ENCODE measurements at places on chromosomes 11 and 22.

DNA sequence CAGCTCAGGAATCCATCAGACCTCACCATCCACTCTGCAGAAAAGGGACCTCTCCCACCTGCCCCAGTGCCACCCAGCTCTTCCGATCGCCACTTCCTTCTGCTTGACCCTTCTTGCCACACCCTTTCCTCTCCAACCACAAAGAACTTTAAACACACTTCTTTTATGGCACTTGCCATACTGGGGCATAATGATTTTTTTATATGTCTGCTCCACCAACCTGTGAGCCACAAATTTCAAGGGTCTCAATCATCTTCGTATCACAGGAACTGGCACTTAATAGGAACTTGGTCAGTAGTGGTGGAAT is 11.7 kb upstream of the MYH9 start:
- DNase-seq, result no peak

- no peak for DNase-seq
These were observed 612 bp downstream of the GTSE1 start for GRCh38 chr22:46297151-46297812.

DNA sequence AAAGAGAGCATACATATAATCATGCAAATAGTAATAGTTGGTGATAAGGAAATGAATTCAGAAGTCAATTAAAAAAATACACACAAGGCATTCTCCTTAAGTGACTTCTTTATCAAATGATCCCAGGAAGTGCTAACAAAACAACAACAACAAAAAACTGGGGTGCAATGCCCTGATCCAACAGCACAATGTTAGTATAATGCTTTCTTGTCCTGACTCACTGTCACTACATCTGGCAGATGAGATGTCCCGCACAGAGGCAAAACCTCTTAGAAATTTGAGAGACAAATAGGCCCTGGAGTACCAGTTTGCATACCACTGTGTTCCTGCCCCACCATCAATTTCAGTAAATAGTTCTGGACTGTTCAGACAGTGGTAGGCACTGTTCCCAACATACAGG is 11.0 kb upstream of the AMBRA1 start:
- DNase-seq, result no peak

- DNase-seq, result no peak
These were observed 13.1 kb downstream of the ADM start for GRCh38 chr11:10317776-10318526.

DNA sequence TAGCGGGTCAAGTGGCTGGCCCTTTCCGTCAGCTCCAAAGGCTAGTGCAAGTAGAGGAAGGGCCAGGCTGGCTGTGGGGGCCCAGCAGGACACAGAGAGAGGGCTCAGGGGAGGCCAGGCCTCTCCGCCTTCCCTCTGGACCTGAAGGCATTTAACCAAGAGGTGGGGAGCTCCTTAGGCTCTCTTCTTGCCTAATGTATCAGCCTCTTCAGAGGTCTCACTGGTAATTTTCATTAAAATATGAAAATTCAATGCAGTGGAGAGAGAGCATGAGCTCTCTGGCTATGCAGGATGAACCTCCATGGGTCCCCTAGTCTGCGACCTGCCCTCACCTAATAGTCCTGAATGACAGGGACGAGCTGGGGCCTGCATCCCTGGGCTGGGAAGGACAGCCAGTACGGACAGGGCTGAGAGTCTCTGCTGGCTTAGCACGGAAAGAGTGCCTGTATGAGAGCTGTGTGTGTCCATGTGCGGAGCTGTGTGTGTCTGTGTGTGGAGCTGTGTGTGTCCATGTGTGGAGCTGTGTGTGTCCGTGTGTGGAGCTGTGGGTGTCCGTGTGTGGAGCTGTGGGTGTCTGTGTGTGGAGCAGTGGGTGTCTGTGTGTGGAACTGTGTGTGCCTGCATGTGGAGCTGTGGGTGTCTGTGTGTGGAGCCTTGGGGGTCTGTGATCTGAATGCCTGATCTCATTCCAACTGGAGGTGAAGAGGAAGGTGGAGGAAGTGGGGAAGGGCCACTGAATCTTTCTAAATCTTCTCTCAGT is 2.4 kb downstream of the ALX4 start:
- no peak for DNase-seq

- no peak for DNase-seq
These were observed 227.5 kb upstream of the NARS2 start for GRCh38 chr11:78802058-78802761.

GRCh38 chr11:90309693-90310092 is 86.8 kb upstream of the CHORDC1 start:
- no peak for DNase-seq

GRCh38 chr22:23070418-23071229 is at the start of gene GNAZ:
Gene GNAZ (plus strand): TSS chr22:23070519. CDS start chr22:23095696, 25,177 bp downstream.
- DNase-seq, result no peak

- no peak for DNase-seq
These were observed 71.8 kb downstream of the XRRA1 start for GRCh38 chr11:74877132-74877531.

DNA sequence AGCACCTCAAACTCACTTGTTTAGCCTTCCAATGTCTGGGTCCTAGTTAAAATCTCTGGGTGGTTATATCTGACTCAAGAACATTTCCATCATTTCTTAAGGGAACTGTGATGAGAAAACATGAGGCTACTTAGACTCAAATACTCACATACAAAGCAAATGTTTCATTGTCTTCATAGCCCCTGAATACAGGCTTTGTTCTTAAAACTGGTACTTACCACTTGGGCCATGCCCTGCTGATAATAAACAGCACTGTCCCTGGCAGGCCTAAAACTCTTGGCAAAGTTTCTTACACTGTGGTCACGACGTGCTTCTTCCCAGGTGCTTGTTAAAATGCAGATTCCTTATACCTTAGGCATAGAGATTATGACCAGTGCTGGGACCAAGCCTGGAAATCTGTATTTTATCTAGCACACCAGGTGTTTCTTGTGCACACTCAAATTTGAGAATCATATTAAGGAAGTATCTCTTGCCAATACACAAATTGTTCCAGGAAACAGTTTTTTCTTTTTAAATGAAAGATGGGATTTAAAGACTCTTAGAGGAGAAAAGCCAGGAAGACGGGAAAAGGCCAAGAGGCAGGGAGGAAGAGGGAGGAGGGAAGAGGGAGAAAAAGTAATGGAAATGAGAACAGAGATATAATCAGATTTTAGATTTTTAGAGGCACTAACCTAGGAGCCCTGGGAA is 287.9 kb upstream of the MPPED2 start:
- DNase-seq, result no peak

DNA sequence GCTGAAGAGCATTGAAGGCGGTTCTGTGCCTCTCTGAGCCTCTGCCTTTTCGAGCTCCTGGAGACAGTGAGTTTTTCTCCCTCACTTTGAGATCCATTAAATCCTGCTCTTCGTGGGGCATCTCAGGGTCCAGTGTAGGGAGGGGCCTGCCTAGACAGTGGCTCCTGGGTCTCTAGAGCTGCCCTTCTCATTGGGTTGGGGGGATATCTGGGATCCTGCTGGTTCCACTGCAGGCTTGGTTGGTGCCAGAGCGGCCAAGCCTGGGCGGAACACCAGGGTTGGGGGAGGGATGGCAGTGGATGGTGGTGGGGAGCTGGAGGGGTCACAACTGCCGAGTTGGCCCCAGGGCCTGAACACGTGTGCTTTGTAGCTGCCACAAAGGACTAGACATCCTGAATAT is 52.2 kb upstream of the CARS1 start:
- DNase-seq, result no peak

DNA sequence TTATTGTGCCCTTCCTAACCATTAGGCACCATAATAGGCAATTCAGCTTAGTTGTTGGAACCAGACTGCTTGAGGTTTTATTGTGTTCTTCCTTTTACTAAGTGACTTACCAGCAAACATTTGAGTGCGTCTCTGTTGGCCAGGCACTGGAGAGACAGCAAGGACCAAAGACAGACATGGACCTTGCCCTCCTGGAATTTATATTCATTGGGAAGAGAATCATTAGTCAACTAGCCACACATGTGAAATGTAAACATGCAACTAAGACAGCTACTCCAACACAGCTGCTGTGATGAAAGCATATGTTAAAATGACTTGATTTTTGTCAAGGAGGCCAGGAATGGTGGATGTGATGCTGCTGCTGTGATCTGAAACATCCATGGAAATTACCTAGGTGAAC is 106.4 kb downstream of the TRAF6 start:
- no peak for DNase-seq

DNA sequence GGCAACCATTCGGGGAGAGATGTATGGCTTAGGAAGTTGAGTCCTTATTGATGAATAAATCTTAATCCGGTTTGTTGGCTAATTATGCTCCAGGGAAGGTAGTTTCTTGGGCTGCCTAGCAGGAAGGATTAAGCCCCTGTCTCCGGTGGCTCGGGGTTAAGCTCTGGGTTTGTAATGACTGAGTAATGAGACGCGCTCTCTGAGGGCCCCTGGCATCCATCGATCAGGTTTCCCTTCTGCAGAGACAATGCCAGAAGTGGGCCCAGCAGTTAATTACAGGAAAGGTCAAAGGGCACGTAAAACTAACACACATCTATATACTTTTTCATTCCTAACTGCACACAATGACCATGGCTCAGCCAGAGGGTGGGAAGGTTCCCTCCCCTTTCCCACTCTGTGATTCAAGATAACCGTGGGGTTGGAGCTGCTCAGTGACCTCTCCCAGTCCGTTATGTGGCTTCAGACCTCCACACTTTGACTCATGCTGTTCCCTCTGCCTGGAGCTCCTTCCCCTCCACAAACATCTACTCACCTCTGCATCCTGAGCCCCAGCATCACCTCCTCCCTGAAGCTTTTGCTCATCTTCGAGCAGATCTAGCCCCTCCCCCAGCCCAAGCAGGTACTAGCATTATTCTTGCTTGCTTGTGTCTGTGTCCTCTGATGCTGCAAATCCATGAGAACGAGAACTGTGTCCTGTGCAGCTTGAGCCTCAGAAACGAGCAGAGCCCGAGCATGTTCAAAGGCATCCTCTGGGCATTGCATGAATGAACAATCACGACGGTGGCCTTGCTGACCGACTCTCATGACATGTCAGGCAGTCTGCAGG is 16.6 kb downstream of the SCUBE1 start:
- no peak for DNase-seq

GRCh38 chr22:23138584-23139435 is 3.0 kb downstream of the RSPH14 start:
- no peak for DNase-seq

GRCh38 chr11:93279851-93280347 is 50.6 kb upstream of the DEUP1 start:
- DNase-seq, result no peak

DNA sequence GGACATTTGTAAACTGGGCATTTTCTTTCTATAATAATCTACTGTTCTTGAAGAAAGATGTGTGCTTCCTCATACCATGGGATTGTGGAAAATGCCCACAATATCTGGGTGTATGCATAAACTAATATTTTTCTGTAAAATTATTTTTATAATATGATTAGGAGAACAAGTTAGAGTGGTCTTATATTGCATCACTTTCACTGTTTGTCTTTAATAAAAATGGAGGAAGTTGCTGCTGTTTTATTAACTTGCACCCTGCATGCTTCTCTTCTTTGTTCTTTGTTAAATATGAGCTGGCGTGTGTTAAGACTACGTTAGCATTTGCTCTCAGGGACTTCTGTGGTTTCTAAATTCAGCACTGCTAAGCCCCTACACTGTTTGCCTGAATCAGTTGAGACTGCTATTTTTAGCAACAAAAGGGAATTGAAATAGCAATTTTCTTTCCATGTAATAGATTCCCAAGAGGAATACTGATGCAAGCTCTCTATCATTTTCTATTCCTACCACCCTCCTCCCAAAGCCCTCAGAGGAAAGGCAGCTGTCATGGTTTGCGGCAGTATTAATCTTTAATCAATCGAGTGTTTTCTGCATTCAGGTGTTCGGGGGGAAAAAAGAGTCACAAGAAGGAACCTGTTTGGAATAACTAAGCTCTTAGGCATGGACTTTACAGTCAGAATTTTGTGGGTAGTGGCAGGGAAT is 56.1 kb downstream of the HSD17B12 start:
- DNase-seq, result no peak

DNA sequence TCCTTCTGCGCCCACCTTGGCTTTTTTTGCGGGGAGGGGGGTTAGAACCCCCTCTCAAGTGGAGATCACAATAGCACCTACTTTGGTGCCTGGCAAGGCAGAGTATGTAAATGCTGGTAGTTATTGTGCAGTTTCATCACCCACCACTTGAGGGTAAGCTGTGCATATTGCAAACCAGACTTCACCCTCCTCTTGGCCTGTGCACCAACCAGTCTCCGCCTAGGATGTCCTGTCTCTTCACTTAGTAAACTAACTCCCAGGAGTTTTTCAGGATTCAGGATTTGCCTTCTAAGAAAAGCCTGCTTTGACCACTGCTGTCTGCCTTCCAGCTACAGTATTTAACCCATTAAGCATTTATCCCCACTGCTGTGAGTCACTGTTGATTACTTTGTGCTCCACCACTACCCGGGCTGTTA is 2.0 kb upstream of the UBXN1 start:
- DNase-seq, result no peak

GRCh38 chr11:65503368-65503948 is 4.6 kb downstream of the MALAT1 start:
- DNase-seq, result no peak

DNA sequence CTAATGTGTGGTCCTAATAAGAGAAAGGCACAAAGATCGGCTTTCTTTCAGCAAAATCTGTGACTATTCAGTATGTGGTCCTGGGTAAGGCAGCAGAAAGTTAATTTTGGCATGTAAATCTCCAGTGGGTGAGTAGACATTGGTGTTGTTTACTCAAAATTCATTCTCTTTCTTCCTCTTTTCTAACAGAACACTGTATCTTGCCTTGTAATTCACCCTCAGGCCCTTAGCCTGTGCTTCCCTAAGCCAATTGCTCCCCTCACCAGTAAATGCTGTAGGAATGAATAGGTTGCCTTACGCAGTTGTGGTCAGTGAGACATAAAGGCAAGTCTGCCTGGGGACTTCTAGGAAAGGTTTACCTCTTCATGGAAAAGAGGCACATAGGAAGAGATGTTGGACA is 49.9 kb upstream of the PDE3B start:
- DNase-seq, result no peak

GRCh38 chr11:103668859-103669258 is 367.6 kb upstream of the DDI1 start:
- DNase-seq, result no peak

DNA sequence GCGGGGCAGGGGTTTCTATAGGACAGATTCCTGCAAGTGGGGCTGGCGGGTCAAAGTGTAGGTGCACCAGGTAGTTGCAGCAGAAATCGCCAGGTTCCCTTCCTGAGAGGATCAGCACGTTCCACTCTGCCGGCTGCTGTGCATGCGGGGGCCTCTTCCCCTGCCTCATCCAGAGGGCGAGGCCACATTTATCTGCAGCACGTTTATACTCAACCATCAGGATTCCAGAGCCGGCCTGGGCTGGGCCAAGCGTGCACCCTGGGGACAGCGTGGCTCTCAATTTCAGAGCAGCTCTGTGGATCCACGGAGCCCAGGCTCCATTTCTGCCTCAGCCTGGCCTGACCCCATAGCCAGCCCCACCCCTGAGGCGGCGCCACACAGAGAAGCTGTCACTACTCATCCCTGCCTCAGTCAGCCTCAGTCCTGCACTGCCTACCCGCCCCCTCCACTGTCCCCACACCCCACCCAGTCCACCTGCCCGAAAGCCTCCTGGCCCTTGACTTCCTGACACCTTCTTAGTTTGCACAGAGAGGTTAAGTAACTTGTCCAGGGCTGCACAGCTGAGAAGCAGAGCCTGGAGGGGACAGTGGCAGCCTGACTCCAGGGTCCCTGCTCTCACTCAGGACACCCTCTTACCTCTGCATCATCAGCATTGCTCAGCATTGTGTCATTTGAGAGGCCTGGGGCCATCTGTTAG is 45.9 kb upstream of the RTL6 start:
- no peak for DNase-seq

GRCh38 chr22:45330548-45330947 is 20.8 kb downstream of the FAM118A start:
- no peak for DNase-seq

GRCh38 chr11:124837491-124837856 is 27.8 kb upstream of the ROBO3 start:
- no peak for DNase-seq

Data from substantia nigra (tissue), 51 donors.